ENCODE measurements at places on chromosomes 5 and 9. TPM values are rescaled to one million over a fixed set of nuclear protein-coding genes. Genes with fewer than 3 reads are reported as not detected.

MTMR12 gene
- 26.0 TPM for total RNA-seq

ECM2 gene
- 1.00 TPM for total RNA-seq

IL5 gene
- total RNA-seq = not detected

DPYSL3 gene
- 120 TPM for total RNA-seq

ADAMTSL1 gene
- 60.6 TPM for total RNA-seq

ADGRD2 gene
- total RNA-seq = not detected

EMB gene
- total RNA-seq = 3.2 TPM

SREK1 gene
- 101 TPM for total RNA-seq

FRMD3 gene
- total RNA-seq = 1.4 TPM

DMRTA1 gene
- total RNA-seq = 1.5 TPM
